ENCODE measurements at places on chromosomes 7 and 10. TPM values are rescaled to one million over a fixed set of nuclear protein-coding genes. Genes with fewer than 3 reads are reported as not detected.

The ANXA8L1 gene
- total RNA-seq, result not detected

The MICU1 gene
- total RNA-seq, result 19.1 TPM

The PLAC9 gene
- total RNA-seq, result not detected

The TUBAL3 gene
- not detected for total RNA-seq

The KAZALD1 gene
- total RNA-seq, result not detected

The CALCR gene
- not detected for total RNA-seq
